ENCODE measurements at places on chromosomes 5 and 9.

DNA sequence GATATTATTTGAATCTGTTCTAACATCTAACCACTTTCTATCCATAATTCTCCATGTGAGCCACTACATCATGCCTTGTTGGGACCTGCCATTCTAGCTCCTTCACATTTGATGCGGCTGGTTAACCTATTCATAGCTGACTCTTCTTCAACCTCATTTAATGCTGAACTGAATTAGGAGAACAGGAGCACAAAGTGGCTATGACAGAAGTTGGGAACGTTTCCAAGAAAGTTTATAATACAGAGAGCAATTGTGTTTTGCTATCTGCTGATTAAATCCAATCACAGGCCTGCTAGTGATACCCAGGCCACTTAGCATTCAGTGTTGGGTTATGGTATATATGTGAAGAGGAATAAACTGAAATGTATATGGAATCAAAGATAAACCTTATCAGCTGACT, 440.3 kb downstream of the PTPRD start:
- no peak for DNase-seq

DNA sequence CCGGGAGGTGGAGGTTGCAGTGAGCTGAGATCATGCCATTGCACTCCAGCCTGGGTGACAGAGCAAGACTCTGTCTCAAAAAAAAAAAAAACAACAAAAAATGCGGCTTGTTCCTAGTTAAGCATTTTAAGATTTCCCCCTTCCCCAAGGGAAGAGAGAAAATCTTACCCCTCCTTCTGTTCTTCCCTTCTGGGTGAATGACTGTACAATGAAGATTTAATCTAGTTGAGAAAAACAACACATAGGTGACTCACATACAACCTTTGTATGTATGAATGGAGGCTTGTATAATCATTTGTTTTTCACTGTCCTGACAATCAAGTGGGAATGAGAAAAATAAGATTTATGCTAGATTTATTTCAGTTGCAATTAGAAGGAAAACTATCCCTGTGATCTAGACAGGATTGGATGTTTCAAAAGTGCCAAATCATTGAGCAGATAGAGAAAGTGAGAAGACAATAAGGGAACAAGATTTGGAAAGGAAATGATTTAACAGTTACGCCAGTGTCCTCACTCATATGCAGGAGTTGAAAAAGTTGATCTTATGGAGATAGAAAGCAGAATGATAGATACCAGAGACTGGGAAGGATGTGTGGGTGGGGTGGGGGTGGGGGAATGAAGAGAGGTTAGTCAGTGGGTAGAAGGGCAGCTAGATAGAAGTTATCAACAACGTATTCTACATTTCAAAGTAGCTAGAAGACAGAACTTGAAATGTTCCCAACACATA, 16.7 kb downstream of the GDA start:
- DNase-seq, result peak; percentile 10

DNA sequence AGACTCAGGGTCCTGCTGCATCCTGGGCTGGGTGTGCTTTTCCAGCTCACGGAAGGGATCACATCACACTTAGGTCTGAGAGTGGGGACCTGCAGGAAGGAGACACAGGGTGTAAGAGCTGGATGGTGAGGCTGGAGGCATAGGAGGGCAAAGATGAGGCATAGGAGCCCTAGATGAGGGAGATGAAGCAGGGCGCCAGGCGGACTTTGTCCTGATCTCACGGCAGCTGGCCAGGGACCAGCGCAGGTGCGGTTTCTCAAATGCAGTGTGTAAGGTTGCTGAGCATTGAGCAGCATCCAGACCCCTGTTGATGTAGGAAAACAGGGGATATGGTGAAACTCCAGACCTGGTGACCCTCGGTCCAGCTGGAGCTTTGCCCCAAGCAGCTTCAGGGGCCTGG, 156.5 kb downstream of the PSAT1 start:
- DNase-seq, result no peak

DNA sequence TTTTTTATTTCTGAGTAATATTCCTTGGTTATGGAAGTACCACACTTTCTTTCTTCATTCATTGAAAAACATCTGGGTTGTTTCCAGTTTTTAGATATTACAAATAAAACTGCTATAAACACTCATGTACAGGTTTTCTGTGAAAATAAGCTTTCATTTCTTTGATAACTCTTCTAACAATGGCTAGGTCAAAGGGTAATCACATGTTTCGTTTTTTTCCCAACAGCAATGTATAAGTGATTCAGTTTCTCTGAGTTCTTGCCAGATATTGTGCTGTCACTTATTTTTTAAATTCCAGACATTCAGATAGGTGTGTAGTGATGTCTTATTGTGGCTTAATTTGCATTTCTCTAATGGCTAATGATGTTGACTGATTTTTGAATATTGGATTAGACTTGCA, 16.7 kb upstream of the TNPO1 start:
- no peak for DNase-seq

GRCh38 chr5:170028124-170028523, 47.8 kb upstream of the INSYN2B start:
- DNase-seq, result no peak

DNA sequence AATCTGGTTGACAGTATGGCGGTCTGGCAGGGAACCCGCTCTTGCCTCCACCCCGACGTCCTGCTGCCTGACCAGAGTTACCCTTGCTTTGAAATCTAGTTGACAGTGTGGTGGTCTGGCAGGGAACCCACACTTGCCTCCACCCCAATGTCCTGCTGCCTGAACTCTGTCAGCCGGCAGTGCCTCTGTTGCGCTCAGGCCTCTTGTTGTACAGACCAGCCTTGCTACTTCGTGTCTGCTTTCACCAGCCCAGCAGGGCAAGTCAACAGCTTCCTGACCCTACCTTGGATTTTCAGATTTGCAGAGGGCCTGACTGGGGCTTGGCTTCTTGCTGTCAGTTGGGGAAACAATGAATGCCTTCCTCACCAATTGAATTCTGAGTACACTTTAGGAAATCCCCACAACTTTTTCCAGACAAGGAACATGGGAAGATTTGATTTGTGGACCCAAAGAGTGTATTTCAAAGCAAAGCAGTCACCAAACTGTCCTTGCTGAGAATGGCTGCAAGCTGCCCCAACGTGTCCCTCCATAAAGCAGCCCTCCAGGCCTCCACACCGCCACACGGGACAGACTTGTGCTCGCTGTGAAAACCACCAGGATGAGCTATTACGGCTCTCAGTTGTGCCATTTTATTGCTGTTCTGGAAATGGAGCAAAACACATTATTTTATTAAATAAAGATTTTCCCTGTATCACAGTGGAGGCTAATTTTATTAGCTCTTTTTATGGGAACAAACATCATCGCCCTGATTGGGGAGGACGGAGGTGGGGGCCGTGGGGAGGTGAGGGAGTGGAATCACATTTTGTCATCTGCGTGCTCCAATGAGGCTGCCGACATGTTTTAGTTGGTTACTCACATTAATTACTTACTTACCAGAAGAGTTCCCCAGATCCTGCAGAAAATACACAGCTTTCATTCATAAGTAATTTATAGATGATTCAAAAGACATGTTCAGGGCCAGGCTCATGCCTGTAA, 189.3 kb downstream of the AOPEP start:
- DNase-seq, result no peak

DNA sequence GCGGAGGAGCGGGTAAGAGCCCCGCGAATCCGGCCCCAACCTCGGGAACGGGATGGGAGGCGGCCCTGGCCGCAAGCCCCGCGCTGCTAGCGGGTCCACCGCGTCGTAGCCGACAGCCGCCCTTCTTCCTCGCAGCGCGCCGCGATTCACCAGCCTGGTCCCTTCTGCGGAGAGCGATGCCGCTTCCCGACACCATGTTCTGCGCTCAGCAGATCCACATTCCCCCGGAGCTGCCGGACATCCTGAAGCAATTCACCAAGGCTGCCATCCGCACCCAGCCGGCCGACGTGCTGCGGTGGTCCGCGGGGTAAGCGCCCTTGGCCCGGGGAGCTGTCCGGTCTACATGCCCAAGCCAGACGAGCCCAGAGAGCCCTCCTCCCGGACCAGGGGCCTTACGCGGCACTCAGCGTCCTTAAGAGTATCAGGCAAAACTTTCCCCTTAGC, 335 bp downstream of the ROPN1L start:
- DNase-seq, result no peak

DNA sequence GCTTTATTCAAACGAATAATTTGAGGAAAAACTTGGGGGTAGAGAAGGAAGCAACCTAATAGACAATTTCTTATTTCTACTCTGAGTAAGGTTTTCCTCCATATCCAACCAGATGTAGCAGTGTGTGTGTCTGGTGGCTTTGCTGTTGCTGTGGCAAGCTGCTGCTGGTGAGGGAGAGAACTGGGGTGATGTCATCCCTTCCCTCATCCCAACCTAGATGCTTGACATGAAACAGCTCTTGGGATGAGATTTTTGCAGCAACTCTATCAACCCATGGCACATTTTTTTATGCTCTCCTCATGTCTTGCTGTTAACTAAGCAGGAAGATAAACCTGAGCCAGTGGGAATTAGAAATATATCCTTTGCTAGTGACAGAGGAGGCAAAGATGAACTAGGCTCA, 135.8 kb downstream of the PCSK1 start:
- peak; percentile 7 for DNase-seq

DNA sequence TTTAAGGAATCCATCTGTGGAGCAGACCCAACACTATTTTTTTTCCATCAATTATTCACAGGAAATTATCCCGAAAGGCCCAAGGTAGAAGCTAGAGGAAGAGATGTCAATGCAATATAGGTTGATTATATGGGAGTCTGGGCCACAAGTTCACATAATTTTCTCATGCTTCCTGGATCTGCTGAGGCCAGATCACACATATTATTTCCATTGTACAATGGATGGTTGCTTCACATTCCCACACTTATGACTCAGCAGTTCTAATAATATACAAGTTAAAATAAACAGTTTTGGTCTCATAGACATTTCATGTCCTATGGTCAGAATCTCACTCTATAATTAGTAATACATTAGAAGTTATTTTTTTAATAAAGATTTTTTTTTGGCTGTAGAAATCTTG, 66.0 kb upstream of the PTPRD start:
- DNase-seq, result no peak

DNA sequence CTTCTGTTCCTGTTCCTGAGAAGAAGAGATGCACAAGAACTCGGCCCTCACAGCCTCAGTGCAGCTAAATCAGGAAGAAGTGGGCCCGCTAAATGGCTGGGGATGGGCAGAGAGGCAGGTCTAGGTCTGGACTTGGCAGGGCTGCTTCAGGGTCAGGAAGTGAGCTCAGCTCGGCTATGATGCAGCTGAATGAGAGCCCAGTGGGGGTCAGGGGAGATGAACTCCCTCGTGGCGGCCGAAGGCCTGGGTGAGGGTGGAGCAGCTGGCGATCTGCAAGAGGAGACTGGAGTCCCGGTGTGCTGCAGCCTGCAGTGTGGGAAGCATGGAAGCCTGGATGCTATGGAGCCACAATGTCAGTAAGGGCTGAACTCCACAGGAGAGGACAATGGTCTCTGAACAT, 466.2 kb downstream of the SPOCK1 start:
- DNase-seq, result no peak

- DNase-seq, result peak; percentile 30
Observed at GRCh38 chr9:108271646-108272348, 584.0 kb downstream of the ACTL7B start.

Data from urothelium cell line (cell line).